Activated CD4-positive, alpha-beta T cell treated with anti-CD3 and anti-CD28 coated beads, Interleukin-2, amount 10 ng/mL, durations not matched to agents 7 days and 5 days (primary cell): ENCODE measurements at places on chromosomes 12 and 14. TPM values are rescaled to one million over a fixed set of nuclear protein-coding genes. Genes with fewer than 3 reads are reported as not detected.

GRCh38 chr12:109727039-109727723 is 13.6 kb downstream of the FAM222A start:
- DNase-seq, result no peak

Gene CPNE6
- not detected for total RNA-seq

- no peak for DNase-seq
Measured at GRCh38 chr12:16246264-16246663, 31.2 kb downstream of the SLC15A5 start.

DNA sequence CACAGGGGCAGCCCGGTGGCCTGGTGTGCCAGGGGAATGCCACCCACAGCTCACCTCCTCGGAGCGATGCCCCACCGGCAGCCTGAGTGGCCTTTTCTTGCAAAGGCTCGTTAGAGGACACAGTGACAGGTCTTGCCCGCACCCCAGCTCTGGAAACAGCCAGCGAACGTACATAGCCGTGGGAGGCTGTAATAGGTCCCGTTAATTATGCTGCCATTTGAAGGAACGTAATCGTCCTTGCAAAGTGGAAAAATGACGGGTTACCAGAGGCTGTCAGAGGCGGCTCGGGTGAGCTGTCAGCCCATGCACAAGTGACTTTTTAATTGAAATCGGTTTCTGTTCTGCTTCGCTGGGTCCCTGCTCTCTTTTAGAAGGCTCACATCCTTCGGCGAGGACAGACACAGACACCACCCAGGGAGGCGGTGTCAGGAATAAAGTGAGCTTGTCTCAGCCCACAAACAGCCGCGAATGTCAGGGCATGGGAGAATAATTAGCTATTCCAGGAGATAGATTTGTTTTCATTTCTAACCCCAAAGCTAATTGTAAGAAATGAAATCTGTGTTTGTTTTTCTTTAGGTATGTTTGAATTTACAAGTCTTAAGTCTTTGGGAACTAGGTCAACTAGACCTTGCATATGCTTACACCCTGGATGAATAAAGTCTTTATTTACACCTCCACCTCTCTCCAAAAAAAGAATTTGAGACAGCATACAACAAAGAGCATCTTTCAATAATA is 77.2 kb upstream of the RFLNA start:
- DNase-seq, result no peak

GRCh38 chr12:101795013-101795412 is 35.7 kb downstream of the GNPTAB start:
- peak; percentile 19 for DNase-seq

DNA sequence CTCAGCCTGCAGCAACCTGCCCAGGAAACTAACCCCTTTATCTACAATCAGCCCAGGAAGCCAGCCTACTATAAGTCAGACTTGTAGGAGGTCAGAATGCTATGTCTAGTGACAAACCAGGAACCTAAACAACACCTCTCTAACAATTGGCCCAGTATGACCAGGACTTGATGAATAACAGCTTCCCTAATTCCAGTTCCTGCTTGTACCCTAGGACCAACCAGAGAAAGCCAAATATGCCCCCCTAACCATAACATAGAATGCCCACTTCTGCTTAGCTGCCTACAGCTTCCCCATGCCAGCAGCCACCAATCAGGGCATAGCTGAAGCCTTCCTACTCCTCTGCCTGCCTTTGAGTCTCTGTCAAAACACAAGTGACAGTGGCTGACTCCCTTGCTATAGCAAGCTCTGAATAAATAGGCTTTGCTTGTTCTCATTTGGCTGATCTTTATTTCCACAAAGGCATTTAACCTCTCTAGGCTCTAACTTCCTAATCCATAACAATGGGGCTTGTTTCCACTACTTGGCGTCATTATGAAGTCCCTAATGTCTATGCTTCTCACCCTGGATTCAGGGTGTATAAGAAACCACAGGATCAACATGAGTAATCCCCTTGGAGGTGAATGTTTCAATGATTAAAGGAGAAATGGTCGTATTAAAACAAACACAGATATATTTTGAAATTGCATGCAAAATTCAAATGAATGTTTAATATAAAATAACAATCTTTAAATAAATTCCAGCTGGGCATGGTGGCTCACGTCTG is 220.2 kb downstream of the ANO6 start:
- DNase-seq, result no peak

Gene CD4
- 219 TPM for total RNA-seq

- DNase-seq, result no peak
Measured at GRCh38 chr12:90441431-90441830, 513.5 kb downstream of the CCER1 start.

GRCh38 chr14:65019944-65020566 is 33.4 kb downstream of the FNTB start:
- DNase-seq, result no peak

- DNase-seq, result no peak
Measured at GRCh38 chr12:81221681-81222080, 143.8 kb downstream of the ACSS3 start.

DNA sequence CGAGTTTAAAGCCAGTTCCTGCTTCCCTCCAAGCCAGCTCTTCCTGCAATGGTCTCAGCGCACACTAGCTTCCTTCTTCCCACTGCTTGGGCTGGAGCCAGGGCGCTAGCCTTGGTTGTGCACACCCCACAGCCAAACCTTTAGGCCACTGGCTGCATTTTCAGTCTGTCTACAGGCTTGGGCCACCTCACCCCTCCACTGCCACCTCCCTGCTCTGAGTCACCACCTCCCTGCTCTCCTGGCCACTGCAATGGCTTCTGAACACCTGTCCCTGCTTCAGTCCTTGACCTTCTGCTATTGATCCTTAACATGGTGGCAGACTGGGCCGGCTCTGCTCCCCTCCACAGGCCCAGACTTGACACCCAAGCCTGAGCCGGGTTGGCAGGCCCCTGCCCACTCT is 151.1 kb downstream of the RBM19 start:
- no peak for DNase-seq

DNA sequence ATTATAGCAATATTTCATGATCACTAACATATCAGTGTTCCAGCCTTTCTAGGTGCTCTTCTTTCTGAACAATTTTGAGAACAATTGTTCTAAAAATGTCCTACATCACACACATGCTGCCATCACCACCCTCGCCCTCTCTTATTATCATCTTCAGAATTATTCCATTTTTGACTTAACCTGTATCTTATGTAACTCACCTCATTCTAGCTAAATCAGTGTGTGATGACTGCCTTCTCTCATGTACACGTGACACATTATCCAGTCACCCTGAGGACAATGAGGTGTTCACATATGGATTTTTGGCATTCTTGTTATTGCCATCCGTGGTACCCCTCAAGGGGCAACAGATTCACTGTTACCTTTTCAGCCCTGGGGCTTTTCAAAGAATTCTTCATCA is 87.3 kb downstream of the RFX4 start:
- DNase-seq, result no peak

DNA sequence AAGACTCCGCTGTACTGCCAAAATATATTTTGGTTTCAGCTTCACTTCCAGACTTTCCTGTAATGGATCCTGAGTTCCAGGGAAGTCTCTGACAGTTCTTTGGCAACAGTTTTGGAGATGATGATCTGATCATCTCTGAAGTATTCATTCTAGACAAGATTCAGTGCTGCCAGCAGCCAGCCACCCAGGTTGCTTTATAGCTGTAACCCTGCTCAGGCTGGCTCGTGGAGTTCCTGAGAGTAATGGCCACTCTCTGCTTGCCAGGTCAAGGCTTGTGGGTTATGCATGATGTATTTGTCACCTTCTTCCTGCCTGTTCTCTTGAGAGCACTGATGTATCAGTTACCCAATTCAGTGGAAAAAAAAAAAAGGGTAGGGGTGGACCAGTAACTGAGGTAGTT is 124.3 kb downstream of the PPHLN1 start:
- no peak for DNase-seq

Gene CISTR
- not detected for total RNA-seq
